ENCODE measurements at places on chromosomes 2 and 18.

- DNase-seq, result no peak
Observed at GRCh38 chr2:101114815-101115214, 36.4 kb downstream of the TBC1D8 start.

DNA sequence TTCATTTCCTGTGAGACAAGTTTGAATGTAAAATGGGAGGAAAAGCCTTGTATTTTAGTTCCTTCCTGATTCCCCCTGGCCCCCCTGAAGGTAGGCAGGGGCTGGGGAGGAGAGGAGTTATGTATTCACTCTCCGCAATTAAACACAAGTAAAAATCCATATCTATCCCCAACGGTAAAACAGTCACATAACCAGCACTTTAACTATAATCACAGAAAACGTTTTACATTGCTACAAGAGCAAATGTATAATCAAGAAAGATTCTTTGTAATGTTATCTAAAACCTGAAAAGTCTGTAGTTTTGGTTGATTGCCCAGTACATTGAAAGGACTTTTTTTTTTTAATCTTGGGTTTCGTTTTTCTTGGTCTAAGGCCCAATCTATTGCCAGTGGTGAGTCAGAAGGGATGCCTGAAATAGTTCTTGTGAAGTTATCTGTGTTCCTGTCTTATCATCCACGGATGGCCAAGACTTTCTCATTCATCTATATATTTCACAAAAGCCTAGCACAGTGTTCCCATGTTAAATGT, 34.5 kb upstream of the CCNYL1 start:
- no peak for DNase-seq

DNA sequence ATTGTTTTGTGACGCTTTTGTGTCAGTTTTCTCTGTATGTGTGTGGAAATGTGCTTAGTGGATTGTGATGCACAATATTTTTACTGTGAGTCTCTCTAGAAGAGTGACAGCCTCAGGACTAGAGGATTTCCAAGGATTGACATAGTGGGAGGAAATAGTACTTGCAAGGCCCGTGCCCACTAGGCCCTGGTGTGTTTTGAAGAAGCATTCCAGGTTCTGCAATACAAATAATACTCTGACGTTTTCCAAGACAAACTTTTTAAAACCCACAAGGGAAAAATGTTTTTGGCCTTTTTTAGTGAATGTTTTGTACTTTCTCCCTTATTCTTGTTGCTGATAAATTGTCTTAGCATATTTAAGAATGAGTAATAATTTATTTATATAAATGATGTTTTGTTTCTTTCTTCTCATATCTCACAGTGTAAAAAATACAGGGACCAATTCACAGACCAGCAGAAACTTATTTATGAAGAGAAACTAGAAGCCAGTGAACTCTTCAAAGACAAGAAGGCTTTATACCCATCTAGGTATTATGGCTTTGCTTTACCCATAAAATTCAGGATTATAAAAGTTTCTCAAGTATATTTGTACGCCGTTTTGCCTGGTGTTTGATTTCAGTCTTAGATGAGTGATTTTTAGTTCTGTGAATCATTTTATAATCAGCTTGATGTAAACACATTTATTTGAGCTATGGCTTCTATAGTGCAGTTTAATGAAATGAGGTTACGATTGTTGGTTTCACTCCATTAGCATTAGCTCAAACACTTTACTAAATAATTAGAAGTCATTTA, 165.6 kb downstream of the MYO1B start:
- DNase-seq, result no peak

GRCh38 chr2:54456612-54457322, 640 bp downstream of the SPTBN1 start:
- no peak for DNase-seq

DNA sequence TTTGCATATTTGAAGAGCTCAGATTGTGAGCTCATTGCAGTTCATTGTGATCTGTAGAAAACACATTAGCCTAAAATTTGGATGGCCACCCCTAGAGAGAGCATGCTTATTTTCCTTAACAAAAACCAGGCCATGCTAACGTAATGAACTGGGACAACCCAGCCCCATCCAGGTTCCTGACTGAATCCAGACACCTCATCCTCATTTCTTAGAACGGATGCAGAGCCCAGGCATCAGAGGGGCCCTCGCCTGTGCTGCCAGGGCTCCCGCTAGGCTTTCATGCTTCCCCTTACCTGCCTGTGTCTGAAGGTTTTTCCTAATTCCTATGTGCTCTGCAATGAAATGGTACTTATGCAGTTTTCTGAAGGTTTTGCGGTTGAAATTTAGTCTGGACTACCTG, 171.1 kb downstream of the CCDC102B start:
- DNase-seq, result no peak

DNA sequence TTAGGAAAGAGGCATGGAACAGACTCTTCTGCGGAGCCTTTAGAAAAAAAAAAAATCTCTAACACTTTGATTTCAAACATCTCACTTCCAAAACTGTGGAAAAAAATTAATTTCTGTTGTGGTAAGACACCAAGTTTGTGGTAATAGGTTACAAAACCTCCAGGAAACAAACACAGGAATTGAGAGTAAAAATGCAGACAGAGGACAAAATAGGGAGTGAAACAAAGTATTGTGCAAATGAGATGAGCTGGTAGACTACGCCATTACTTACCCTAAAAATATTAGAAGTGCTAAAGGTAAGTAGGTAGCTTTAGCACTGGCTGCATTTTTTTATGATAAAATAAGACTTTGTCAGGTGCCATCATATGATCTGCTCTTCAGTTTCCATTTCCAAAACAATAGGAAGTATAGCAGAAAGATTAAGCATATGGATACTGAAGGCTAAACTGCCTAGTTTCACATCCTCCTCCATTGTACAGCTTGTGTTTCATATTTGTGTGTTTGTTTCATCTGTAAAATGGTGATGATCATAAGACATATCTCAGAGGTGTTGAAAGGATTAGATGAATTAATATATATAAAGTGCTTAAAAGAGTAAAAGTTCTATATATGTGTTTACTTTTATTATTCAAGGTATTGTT, 309.2 kb downstream of the NR4A2 start:
- DNase-seq, result no peak

DNA sequence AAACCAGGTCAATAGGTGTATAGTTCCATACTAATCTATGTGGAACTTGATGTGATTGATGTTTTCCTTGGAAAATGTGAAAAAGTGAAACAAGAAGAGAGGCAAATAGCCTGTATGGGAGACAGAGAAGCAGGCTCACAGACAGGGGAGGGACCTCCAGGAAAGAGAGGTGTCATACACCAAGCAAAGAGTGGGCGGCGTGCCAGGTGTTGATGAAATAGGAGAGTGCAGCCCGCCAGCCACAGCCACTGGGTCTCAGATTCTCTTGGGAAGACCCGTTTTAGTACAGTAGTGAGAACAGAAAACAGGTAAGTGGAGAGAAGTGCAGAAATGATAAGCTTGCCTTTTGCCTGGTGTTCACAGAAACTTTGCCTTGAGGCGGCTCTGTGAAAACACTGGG, 301.9 kb downstream of the ZNF407 start:
- DNase-seq, result no peak

- DNase-seq, result no peak
Observed at GRCh38 chr2:25374827-25375226, 33.1 kb upstream of the DNMT3A start.

DNA sequence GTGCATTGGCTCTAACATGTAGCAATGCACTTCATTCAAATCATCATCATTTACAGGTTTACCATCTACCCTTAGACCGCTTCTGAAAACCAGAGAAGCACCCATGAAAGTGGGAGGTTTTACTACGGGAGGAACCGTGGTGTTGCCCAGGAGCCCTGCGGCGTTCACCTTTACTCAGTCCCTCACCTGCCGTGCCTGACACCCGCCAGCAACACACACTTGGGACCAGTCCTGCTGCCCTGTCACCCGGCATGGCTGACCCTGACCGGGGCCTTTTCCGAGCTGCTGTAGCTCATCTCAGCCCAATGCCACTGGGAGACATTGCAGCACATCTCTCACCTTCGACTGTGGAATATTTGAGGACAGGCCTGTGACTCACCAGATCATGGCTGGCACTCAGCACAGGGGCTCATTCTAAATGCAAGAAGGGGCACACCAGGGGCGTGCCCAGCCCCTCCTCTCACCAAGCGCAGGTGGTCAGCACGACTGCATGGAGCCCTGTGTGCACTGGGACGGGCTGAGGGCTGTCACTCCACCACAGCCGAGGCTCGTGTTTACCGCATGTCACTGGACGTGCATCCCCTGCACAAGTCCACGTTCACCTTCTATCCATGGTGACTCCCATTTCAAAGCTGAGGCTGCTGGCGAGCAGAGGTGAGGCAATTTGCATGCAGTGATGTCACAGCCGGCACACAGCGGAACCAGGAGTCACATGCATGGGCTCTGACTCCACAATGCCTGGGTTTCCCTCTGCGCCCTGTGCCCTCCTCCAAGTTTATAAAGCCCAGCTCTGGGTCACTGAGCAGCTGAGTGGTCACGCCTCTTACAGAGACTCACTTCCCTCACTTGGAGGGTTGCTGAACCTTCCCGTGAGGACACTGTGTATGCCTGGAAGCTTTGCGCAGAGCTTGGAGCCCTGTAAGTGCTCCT, 76.7 kb upstream of the SNTG2 start:
- no peak for DNase-seq

DNA sequence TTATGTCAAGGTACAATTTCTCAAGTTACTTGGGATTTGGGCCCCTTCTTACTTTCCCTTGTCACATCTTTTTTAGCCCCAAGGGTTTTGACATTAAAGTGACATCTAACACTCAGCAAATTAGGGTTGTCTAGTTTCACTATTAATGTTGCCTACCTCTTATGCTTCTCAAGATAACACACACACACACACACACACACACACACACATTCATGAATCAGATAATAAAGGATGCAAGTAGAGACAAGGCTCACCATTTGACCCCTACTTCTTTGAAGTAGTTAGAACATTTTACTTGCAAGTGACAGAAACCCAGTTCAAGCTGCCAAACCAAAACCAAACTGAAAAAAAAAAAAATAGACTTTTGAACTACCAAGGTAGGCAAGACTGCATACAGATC, 138.8 kb downstream of the TRIB2 start:
- DNase-seq, result no peak

GRCh38 chr2:170411660-170412059, 233.7 kb downstream of the MYO3B start:
- DNase-seq, result no peak

DNA sequence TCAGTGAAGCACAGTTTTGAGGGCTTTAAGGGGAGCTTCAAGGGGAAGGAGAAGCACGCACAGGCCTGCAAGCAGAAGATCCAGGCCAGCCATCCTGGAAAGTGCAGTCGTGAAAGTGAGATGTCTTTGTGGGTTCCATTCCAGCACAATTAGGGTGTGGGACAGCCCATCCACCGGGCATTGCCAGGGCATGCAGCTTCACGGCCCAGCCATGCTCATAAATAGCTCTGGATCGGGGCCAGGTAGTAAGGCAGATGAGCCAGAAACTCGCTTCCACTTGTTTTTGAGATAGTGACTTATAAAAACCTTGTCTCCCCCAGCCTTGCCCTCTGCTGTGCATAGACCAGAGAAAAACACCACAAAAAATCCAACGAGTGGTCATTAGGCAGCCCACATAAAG, 21.0 kb downstream of the KDSR start:
- DNase-seq, result no peak

DNA sequence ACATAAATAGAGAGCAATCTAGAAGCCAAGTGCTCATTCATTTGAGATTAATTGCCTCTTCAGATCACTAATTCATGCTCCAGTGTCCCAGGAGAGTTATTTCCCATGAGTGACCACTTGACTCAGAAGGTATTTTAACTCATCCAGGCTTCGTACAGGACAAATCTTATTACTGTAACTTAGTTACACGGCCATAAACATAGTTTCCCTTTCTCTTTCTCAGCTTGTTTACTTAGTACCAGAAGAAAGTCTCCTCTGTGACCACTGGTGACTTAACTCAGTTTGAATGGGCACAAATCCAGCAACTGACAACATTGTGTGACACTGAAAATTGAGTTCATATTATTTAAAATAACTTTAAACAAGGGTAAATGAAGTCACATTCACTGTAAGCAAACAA, 25.3 kb downstream of the MMADHC start:
- DNase-seq, result no peak

DNA sequence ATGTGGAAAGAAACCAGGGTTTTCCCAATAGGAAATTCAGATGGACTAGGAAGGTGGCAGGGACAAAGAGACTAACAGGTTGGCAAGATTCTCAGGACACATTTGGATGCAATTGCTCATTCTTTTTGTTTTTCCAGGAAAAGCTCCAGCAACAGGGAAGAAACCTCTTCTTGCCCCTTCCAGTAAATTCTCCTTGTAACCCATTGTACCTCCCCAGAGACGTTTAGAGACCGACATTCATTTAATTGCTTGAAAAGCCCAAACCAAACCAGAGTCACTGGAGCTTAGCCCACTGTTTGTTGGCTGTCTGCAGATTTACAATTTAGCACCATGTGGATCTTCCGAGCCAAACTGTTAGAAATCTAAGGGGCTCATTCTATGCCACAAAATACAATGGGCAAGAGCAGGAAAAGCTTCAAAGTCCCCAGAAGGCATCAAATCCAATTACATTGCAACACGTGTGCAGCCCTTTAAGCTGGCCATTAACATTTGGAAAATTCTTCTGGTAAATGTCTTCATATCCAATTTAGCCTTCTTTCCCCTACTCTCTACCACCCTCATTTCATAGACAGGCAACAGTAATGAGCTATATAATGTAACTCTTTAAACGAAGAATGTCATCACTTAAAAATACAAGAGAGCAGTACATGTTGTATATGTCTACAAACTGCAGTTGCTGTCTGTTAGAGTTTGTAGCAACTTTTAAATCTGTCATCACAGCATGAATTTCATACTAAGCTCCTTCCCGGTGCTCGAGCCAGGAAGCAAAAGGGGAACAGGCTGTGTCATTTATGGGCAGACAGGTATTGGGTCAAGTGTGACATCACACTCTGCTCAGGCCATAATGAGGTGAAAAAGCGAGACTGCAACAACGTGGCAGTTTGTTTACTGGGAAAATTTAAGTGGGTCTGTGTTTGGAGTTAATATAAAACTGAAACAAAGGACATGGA, 235.6 kb upstream of the HNRNPA3 start:
- DNase-seq, result no peak

DNA sequence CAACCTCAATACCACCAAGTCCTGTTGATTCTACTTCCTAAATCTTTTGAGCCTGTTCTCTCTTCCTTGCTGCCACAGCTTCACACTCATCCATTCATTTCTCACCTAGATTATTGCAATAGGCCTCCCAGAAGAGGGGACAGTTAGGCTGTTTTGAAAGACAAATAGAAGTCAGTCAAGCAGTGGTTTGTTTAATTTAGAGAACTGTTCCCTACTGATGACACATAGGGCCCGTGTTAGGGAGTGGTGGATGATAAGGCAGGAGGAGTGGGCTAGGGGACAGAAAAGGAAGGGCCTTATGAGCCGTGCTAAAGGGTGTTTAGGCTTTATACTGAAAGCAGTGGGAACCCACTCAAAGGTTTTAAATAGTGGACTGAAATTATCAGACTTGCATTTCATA, 59.6 kb upstream of the ZFP36L2 start:
- no peak for DNase-seq

DNA sequence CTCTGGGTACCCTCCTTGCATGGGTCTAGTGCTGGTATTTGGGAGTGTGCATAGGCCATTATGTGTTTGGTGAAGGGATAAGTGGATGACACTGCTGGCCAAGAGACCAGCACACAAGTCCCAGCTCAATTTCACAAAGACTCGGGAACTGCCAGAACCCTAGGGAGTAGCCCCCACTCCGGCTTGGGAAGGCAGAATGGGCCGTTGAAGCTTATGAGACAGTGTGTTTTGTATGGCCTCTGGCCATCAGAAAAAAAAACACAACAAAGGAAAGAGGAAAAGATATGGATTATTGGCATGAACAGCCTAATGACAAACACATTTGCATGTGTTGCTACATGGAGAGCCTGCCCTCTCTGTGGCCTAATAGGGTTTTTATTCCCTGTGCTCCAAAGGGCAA, 144.2 kb downstream of the TTC32 start:
- DNase-seq, result no peak

Data from D721Med (cell line).